ENCODE measurements at places on chromosomes 2 and 18.

DNA sequence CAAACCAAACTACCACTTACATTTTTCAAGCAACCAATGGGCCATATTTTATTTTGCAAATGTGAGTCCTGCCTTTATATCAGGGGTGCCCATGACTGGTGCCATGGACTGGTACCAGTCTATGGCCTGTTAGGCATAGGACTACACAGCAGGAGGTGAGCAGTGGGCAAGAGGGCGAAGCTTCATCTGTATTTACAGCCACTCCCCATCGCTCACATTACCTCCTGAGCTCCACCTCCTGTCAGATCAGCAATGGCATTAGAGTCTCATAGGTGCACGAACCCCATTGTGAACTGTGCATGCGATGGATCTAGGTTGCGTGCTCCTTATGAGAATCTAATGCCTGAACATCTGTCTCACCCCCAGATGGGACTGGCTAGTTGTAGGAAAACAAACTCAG, 53.6 kb downstream of the CCDC68 start:
- DNase-seq: no peak

DNA sequence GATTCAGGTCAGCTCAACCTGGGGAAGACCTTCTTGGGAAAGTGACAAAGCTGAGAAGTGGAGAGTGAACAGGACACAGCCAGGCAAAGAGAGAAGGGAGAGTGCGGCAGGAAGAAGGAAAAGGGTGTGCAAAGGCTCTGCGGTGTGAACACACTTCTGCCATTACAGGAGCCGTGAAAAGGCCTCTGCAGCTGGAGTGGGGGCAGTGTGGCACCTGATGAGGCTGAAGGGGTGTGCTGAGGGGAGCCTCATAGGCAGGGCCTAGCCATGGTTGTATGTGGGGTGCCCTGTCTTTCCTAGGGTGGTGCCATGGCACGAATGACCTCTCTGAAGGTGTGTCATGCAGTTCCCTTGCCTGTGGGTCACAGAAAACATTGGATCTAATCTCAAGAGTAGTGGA, 347.6 kb downstream of the CYRIA start:
- no peak for DNase-seq

DNA sequence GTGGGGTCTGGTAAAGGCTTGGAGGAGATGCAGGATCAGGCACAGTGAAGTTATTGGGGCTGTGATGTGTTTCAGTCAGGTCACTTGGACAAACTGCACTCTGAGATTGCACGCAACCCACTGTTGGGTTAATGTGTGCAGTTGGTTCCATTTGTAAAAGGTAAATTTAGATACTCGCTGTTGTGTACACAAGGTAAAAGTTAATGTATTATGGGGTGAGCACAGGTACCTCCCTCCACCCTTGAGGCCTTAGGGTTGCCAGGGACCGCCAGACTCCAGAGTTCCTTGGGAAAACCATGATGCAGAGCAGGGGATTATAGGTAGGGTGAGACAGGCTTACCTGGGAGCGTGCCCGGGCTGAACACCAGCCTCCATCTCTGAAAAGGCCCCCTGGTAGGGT, 20.1 kb downstream of the IMPA2 start:
- DNase-seq: no peak

GRCh38 chr2:188430705-188431104, 139.0 kb downstream of the GULP1 start:
- DNase-seq: no peak

- no peak for DNase-seq
Observed at GRCh38 chr18:63378919-63379638, 12.1 kb upstream of the KDSR start.

GRCh38 chr2:224284134-224284946, 117.6 kb downstream of the FAM124B start:
- peak; percentile 41 for DNase-seq

- no peak for DNase-seq
Observed at GRCh38 chr2:198525211-198525969, 721.0 kb downstream of the PLCL1 start.

DNA sequence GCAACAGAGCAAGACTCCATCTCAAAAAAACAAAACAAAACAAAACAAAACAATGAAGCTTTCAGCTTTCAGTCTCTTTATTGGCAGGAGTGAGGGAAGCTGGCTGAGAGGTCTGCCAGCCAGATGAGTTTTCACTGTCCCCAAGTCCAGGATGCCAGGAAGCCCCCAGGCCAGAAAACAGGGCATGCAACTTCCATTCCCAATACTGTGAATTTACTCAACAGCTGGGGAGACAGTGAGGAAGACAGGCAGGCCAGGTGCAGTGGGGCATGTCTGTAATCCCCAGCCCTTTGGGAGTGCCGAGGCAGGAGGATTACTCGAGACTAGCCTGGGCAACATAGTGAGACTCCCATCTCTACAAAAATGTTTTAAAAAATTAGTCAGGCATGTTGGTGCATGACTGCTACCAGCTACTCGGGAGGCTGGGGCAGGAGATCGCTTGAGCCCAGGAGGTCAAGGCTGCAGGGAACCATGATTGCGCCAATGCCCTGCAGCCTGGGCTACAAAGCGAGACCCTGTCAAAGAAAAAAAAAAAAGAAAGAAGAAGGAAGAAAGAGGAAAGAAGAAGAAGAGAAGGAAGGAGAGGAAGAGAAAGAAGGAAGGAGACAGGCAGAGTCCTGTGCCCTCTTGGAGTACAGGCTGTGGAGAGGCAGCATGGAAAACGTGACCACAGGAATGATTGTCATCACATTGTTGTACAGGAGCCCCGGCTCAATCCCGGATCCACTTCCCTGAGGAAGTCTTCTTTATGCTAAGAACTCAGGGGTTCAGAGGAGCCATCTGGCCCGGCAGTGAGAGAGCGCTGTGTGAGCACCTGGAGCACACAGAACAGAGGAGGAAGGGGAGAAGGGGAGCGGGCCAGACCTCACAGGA, 29.2 kb upstream of the POMC start:
- DNase-seq: peak; percentile 55

Measured in globus pallidus (tissue), 1 donor.